ENCODE measurements at places on chromosomes 2 and 18.

- DNase-seq: peak; percentile 88
These were observed 124.0 kb upstream of the TTC39C start for GRCh38 chr18:23890589-23890988.

DNA sequence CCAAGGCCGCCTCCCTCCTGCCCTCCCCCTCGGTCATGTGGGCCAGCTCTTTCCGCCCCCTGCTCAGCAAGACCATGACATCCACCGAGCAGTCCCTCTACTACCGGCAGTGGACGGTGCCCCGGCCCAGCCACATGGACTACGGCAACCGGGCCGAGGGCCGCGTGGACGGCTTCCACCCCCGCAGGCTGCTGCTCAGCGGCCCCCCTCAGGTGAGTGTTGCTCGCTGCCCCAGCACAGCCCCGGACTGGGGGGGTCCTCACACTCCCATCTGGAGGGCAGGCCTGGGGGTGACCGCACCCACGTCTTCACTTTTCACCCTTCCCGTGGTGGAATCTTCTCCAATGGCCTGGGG, 51.3 kb downstream of the NTSR2 start:
- no peak for DNase-seq

DNA sequence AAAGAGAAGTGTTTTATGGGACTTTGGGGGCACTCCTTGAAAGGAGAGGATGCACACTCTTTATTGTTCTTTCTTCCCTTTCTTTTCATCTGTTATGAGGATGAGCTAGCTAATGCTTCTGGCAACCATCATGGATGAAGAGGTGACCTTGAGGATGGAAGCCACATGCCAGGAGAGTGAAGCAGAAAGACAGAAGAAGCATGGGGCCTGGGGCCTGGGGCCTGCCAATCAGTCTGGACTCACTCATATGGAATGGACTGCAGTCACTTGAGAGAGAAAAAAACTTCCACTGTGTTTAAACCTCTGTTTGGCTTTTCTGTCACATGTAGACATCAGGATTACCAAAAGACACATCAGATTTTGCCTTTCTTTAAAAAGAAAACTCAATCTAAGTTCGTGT, 35.8 kb upstream of the ZFP36L2 start:
- peak; percentile 19 for DNase-seq

- DNase-seq: peak; percentile 20
These were observed 1.1 kb upstream of the PPP3R1 start for GRCh38 chr2:68253219-68254068.

DNA sequence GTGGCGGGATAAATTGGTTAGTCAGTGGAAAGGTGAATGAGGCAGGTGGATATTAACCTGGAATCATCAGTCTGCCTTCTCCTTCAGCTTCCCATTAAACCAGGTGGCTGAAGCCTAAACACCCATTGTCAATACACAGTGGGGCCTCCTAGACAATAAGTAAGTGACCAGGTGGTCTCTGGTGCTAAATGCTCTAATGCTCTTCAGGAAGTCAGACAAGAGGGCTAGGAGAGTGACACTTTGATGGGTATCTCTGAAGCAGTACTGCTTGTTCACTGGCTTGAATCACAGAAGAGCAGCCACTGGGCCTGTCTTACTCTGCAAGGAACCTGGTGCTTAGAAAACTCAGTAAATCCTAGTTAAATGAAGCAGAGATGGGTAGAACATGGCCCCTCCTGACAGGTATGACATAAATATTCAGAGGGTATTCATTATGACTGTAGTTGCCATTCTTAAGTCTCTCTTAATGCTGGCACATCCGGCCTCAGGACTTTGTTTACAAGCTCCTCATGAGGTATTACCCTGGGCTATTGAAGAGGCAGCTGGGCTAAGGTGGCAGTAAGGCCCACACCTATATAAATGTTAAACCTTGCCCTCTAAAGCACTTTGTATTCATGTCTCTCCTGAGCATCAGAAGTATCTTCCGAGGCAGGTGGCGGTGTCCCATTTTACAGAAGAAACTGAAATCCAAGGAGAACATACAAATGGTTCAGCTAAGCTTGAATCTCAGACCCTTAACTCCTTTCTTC, 104.9 kb downstream of the NCK2 start:
- no peak for DNase-seq

GRCh38 chr2:47232738-47233415, 77.8 kb upstream of the STPG4 start:
- DNase-seq: peak; percentile 59

GRCh38 chr2:71100195-71100964, 29.6 kb downstream of the MCEE start:
- DNase-seq: peak; percentile 62

DNA sequence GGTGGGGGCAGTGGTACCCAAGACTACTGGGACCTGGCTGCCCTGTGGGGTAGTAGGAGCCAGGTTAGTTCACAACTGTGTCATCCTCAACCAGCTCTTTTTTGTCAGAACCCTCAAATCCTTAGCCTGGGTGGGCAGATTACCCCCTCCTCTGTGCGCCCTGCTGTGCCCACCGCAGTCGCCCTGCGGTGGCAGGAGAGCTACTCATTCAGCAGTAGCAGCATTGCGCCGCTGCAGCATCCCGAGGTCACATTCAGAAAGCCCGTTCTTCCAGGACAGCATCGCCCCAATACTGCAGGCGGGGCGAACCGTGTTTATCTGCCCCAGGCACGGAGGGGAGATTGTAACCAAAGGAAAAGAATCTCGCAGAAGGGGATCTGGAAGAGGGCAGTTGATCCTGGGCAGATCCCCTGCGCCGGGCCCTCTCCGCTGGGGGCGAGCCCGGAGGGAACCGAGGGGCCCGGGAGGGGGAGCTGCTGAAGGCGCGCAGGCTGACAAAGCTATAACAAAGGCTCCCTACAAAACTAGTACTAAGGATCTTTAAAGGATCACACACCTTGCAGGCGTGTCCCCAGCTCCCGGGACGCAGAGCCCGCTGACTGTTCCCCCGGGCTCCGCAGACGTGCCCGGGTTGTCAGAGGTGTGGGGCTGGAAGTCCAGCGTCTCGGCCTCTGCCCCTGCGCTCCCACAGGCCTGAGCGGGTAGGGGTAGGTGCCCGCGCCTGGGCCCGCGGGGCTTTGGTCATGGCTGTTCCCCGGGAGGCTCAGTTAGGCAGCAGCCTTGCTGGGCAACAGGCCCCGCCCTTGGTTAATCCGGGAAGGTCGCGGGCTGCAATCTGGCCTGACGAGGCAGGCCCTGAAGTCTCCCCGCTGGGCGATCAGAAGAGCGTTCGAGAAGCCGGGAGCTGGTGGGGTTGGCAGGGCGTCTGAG, 13.2 kb downstream of the POU3F3 start:
- no peak for DNase-seq

GRCh38 chr18:68482815-68483214, 232.1 kb downstream of the TMX3 start:
- no peak for DNase-seq

DNA sequence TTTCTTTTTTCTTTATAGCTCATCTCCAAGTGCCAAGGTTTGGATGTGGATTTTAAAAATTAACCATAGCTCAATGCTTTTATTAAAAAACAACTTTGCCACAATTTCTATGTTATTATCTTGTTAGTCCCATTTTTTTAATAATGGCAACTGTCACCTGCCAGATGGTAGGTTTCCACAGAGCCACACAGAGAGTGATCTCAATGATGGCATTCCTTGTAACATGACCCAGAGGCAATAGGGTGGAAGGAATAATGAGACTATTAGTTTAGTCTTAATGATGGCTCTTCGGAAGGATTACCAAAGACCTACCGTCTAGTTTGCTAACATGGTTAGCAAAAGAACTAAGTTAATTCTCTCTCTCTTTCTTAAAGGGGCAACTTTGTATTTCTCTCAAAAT, 64.0 kb downstream of the REL start:
- no peak for DNase-seq

- peak; percentile 91 for DNase-seq
These were observed 14.9 kb downstream of the ITGA6 start for GRCh38 chr2:172442072-172442895.

DNA sequence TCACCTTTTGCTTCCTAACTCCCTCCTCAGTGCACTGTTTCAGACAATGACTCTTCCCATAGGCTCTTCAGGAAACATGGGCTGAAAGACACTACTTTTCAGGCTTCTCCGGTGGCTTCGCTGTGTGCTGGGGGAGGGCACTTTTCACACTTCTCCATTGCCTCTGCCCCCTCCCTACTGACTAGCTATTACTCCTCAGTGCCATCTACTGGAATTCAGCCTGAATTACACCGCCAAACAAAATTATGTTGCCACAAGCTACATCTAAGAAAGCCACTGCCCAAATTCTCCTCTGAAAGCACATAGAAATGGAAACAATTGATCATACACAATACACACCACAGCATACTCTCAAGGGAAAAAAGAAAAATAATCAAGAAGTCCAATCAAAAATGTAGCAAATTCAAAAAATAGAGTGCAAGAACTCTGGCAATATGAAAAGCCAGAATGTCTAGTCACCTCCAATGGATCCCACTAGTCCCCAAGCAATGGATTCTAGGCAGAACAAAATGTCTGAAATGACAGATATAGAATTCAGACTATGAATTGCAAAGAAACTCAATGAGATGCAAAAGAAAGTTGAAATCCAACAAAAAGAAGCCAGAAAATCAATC, 1139.4 kb upstream of the GYPC start:
- peak; percentile 34 for DNase-seq

DNA sequence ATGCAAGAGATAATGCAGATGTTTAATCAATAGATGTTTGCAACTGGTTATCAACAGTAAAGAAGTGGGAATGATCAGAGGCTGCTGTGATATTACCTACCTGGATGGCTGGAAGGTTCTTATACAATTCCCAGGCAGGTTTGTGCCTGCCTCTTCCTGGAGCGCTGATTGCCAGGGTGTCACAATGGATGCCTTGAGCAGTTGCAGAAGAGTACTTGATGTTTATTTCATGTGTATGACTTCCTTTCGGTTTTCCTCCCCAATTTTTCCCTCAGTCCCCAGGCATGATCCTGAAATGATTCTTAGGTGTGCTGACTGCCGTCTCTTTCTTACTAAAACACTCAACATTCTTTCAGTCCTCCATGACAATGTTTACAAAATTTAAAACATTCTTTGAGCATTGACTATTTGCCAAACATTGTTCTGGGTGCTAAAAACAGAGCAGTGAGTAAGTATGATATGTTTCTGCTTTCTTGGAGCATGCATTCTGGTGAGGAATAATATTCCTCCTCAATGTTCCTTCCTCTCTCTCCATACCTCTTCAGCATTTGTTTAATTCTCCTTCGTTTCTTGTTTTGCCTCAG, 416.6 kb upstream of the TRIB2 start:
- DNase-seq: peak; percentile 28

GRCh38 chr2:37718515-37719161, 47.2 kb upstream of the CDC42EP3 start:
- DNase-seq: no peak

DNA sequence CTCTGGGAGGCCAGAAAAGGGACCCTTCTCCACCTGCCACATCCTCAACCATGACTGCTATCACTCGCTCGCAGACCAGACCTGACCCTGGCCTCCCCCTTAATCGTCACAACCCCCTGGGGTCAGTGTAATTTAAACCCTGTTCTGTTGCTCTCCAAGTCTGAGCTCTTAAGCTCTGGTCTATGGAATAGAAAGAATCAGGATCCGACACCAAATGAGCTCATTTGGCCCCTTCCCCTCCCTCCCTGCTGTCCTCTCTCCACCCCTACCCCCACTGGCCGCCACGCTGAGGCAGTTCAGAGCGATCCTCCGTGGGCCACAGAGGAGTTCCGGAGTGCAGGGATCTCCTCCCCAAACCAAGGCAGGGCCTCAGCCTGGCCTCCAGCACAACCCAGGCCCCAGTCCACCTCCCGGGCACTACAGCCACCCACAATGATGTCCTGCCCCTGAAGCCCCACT, 5.3 kb downstream of the DNMT3A start:
- no peak for DNase-seq

GRCh38 chr2:64035072-64035942, 16.1 kb upstream of the VPS54 start:
- peak; percentile 28 for DNase-seq

DNA sequence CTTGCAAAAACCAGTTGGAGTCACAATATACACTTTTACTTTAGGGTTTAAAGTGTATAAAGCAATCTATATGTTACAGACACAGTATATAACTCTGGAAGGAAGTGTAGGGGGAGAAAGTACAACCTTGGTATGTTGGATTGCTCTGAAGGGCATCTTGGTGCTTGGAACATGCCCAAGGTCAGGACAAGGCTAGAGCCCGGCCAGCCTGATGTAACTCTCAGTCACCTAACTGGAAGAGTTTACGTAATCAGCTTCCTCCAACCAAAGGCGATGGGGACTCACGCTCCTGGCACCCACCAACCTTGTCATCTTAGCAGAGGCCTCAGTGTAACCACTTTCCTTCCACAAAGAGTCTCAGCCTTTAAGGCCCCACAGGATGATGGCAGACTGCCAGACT, 181.1 kb upstream of the ACAA2 start:
- no peak for DNase-seq

DNA sequence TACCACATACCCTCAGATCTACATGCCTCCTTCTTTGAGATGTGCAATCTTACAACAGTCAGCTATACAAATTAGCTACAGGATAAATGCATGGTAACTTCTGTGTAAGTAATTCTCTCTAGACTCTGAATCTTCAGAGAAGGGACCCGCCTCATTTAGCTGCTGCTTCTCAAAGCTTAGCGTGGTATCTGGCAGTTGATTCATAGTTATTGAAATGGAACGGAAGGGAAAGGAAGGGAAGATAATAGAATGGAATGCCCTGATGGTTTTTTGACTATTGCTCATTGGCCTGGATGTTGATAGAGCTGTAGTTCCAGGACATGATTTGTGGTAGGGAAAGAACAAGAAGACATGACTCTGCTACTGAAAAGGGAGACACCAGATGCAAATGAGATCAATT, 498.1 kb upstream of the CRIM1 start:
- DNase-seq: no peak

- DNase-seq: no peak
These were observed 87.8 kb downstream of the LYPD1 start for GRCh38 chr2:132581991-132582738.

- DNase-seq: no peak
These were observed 1094.7 kb upstream of the KLHL29 start for GRCh38 chr2:22290302-22290701.

GRCh38 chr2:238499731-238500580, 73.2 kb downstream of the ASB1 start:
- no peak for DNase-seq

All from EH (cell line).